ENCODE measurements at places on chromosomes 3 and 15. TPM values are rescaled to one million over a fixed set of nuclear protein-coding genes. Genes with fewer than 3 reads are reported as not detected.

- no peak for DNase-seq
Observed at GRCh38 chr15:75185271-75186029, 16.2 kb upstream of the C15orf39 start.

- DNase-seq = no peak
Observed at GRCh38 chr15:92033314-92033713, 179.8 kb downstream of the SLCO3A1 start.

- DNase-seq = peak; percentile 35
Observed at GRCh38 chr15:90620379-90621067, 90.8 kb downstream of the CRTC3 start.

GRCh38 chr3:133295199-133295901 lies 104.5 kb upstream of the BFSP2 start:
- DNase-seq = no peak

DNA sequence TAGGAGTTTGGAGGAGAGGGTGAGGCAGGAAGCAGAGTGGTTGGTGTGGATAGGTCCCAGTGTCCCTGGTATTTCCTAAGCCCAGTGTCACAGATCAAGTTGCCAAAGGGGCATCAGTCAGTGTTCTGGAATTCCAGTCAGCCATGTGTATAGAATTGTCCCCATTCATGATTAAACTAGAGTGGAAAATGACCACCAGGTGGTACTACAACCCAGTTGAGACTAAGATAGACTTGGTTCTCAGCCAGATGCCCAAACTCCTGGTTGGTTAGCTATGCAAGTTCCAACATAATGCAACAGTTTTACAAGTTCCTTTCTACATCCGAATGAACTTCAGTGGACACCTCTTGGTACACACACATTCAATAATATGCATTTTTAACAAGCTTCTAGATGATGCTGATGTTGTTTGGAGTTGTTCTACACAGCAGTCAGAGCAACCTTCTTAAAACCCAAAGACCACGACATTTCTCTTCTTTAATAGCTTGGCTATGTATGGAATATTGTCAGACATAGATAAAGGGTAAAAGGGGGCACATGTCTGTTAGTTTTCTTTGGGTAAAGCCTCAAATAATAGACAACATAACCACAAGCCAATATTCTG lies 8.4 kb upstream of the ATR start:
- DNase-seq = peak; percentile 70

GRCh38 chr15:90868261-90868689 lies at the start of gene FURIN:
Gene FURIN (plus strand): TSS chr15:90868588. CDS start chr15:90875741, 7,153 bp downstream.
- no peak for DNase-seq

DNA sequence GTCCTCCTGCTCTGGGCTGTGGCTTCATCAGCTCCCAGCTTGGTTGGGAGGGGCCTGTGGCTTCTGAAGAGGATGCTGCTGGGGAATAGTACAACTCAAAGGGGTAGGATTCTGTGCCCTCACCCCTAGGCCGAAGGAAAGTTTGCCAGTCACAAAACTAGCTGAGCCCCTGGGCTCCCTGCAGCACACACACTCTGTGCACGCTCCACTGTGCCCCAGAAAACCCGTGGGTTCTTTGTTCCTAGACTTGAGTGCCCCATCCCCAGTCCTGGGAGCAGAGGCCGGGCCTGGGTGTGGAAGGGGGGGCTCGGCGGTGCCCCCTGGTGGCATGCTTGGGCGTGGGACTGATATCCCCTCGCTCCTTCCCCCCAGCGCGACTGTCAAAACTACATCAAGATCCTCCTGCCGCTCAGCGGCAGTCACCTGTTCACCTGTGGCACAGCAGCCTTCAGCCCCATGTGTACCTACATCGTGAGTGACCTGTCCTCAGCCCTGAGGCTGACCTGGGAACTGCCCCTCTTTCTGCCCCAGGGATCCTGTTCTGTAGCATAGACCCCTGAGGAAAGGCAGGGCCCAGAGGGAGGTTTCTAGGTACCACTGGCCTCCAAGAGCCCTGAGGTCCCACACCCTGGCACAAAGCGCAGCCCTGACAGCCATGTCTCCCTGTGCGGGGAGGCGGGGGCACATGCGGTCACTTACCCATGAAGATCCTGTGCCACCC lies 14.2 kb downstream of the CIB1 start:
- no peak for DNase-seq

DNA sequence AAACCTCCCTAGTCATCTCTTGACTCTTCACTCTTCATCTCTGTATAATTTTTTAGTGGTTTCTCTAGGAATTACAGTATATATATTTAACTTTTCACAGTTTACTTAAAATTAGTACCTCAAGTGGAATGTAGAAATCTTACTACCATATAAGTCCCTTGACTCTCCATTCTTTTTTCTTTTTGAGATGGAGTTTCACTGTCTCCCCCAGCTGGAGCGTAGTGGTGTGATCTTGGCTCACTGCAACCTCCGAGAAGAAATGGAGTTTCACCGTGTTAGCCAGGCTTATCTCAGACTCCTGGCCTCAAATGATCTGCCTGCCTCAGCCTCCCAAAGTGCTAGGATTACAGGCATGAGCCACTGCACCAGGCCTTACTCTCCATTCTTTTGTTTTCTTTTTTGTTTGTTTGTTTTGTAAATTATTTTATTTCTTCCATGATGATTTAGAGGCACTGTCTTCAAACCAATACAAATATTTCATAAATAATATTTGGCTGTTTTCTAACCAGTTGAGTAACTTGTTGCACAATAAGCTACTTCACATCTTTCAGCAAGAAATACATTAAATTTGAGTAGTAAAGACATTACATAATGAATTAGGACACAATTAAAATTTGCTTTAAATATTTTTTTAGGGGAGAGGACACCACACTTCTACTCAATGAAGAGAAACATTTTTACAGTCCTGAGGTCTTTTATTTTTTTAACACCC lies 144.8 kb downstream of the RBPMS2 start:
- no peak for DNase-seq

- DNase-seq = no peak
Observed at GRCh38 chr3:44045476-44046275, 196.0 kb upstream of the TOPAZ1 start.

DNA sequence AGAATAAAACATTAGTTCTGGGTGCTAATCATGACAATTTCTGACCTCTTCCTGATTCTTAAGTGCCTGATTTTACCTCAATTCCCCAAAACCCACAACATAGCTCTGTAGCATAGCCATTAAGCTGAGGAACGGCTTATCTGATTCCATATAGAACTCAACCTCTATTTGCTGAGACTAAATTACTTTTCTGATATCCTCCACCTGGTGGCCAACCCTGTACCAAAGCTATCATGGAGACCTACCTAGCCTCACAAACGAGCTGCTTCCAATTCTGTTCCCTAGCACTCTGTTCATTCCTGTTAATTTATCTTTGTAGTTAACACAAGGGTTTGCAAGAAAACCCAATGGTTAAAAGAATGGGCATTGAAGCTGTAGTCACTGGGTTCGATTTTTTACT lies 245.2 kb downstream of the PLOD2 start:
- DNase-seq = no peak

GRCh38 chr15:93495799-93496637 lies 407.0 kb upstream of the RGMA start:
- DNase-seq = no peak

DNA sequence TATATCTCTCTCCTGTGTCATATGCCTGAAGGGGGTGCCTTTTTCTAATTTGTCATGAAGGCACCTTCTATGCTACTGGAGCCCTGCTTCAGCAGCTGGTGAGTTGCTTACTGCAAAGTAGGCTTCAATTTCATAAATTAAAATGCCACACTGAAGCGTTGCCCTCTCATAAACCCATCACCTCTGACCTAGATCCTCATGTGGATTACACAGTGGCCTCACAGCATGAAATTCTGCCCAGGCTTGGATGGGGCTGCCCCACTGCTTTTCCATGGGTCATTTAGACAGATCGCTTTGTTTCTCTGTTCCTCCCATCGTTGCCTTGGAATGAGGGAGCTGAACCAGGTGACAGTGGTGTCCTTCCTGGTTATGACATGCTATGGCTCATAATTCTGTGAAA lies 131.2 kb downstream of the RPL22L1 start:
- DNase-seq = no peak

GOLGA8F gene
- polyA plus RNA-seq = not detected

GNAT1 gene
- polyA plus RNA-seq = not detected

LRTM1 gene
- polyA plus RNA-seq = not detected

EPB42 gene
- 1.1 TPM for polyA plus RNA-seq

SLC22A14 gene
- polyA plus RNA-seq = 1.1 TPM

NBEAL2 gene
- 58.2 TPM for polyA plus RNA-seq

MME gene
- 513 TPM for polyA plus RNA-seq
